ENCODE measurements at places on chromosomes 6 and 20. TPM values are rescaled to one million over a fixed set of nuclear protein-coding genes. Genes with fewer than 3 reads are reported as not detected.

DNA sequence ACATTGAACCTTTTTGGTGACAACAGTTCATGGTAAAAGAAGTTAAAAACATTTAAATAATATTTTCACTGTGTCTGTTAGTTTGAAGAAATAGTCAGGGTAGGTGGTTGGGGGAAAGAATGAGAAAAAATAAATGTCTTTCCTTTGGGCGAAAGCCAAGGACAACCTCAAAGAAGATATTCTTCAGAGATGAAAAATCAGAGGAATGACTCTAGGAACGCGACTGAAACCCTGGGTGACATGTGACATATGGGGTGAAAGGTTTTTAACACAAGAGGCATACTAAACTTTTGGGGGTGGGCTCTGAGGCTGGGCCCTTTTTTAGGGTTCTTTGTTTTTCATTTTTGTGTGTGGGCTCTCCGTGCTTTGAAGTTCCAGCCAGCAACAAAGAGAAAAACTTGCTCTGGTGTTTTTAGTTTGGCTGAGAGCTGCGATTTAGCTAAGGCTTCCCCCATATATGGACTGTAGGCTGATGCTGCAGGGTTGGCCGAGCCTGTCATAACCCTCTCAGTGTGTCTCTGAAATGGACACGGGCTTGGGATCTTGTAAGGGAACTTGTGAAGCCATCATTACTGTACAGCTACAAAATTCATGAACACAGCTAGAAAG lies 610.1 kb upstream of the ARID1B start:
- DNase-seq, result no peak

GRCh38 chr6:68013780-68014515 lies 621.1 kb upstream of the ADGRB3 start:
- DNase-seq, result no peak

GRCh38 chr6:165060720-165061119 lies 248.7 kb downstream of the C6orf118 start:
- DNase-seq, result no peak

Gene TRAPPC3L
- not detected for total RNA-seq

Measured in lower leg skin (tissue), 4 donors.